NCI-H2029 (cell line): ENCODE measurements at places on chromosomes 4 and X.

DNA sequence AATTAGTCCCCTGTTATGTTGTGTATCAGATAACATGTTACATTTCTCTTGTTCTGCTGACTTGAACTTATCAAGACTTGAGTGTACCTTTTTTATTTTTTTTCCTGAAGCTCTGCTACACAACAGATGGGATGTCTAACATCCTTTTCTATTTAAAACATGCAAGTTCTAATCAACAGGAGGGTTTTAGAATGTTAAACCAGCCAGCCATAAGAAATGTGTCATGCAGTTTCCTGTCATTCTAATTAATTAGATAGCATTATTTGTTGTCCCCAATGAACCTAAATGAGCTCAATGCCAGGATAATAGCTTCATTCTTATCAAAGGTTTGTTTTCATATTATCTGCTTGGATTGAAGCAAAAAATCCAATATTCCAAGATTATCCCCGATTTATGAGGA is 958.2 kb downstream of the PCDH7 start:
- no peak for DNase-seq

GRCh38 chr4:4781936-4782707 is 77.3 kb upstream of the MSX1 start:
- DNase-seq, result no peak

- DNase-seq, result no peak
These were observed 54.3 kb downstream of the NRK start for GRCh38 chrX:105876658-105877057.

- DNase-seq, result no peak
These were observed 32.4 kb downstream of the ATP2B3 start for GRCh38 chrX:153549807-153550206.

DNA sequence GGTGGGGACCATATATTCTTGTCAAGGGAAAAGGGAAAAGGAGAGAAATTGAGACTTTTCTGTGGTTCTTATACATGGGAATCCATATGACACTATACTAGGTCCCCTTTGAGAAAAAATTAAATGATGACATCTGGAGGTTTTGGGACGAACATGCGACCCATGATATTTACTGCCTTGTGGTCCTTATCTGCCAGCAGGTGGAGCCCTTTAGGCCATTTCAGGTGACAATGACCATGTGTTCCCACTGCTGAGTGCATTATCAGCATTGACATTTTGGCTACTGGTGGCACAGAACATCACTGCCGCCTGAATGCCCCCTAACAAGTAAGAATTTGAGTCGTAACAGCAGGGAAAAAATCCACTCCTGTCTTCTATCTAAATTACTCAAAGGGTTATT is 843.4 kb downstream of the FSTL5 start:
- DNase-seq, result peak; percentile 22

- no peak for DNase-seq
These were observed 149.0 kb downstream of the FAM13A start for GRCh38 chr4:88908003-88908402.

GRCh38 chrX:13387666-13388494 is 68.0 kb upstream of the ATXN3L start:
- no peak for DNase-seq

DNA sequence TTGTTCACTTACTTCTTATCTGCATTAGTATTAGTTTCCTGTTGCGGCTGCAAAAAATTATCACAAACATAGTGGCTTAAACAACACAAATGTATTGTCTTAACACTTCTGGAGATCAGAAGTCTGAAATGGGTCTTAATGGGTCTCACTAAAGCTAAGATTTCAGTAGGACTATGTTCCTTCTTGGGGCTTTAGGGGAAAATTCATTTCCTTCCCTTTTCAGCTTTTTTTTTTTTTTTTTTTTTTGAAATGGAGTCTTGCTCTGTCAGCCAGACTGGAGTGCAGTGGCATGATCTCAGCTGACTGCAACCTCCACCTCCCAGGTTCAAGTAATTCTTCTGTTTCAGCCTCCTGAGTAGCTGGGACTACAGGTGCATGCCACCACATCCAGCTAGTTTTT is 78.1 kb upstream of the KLF3 start:
- DNase-seq, result no peak

DNA sequence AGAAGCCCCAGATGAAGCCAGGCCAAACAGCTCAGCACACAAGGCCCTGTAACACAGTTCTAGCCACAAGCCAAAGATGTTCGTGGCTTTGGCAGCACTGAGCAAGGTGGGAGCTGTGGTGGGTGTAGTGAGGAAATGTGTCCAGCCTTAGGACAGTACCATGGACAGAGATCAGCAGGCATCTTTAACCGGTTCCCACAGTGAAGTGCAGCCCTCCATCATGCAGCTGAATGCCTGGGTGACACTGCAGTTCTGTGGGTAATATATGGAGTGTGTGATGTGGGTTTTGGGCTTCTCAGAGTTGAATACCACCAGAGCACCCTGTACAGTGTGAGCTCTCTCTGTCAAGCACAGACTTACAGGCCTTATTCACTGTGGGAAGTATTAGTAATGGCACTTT is 6.0 kb upstream of the NEXMIF start:
- no peak for DNase-seq

- DNase-seq, result no peak
These were observed 1.4 kb downstream of the POU4F2 start for GRCh38 chr4:146640021-146640464.

DNA sequence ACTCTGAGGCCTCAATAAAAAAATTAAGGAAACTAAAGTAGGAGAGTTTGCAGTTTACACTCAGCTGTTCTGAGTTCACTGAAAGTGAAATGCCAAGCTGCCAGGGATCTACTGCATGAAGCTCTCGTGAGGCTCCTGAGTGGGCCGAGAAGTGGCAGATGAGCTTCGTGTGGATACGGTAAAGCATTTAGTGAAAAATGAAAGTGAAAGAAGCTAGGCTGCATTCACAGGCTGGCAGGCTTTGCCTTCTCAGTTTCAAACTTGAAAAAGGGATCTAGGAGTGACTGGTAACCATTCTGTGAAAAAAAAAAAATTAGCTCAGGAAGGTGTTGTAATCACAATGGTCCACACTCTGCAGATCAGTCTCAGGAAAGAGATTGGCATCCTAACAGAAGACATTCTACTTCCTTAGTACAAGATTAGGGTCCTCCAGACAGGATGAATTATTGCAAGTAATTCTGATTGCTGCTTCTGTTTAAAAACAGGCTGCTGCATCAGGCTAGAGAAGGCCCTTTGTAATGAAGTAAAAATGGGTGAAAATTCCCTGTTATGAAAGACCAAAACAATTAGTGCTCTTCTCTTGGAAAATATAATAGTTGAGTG is 679.9 kb downstream of the RPA4 start:
- DNase-seq, result peak; percentile 34

- no peak for DNase-seq
These were observed at the start of gene PWWP3B for GRCh38 chrX:106168107-106168506. Gene PWWP3B, plus strand, starts transcription at chrX:106168305. Its CDS starts 37,128 bp downstream, at chrX:106205433.

- no peak for DNase-seq
These were observed 497.1 kb downstream of the SMARCA1 start for GRCh38 chrX:129026202-129026601.

DNA sequence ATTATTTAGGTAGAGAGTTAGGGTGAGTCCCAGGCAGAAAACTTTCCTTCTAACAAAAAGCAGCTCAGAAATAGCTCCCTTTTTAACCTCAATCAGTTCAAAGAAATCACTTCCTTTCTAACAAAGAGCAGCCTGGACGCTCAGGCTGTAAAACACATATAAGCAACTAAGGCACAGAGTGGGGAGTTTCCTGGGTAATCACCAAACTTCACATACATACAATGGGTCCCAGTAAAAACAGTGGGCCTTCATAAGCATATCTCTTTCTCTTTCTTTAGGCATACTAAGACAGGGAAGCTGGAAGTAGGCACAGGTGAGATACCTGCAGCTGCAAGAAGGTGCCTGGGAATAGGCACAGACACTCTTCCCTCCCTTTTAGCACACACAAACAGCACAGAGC is 4.9 kb upstream of the NAF1 start:
- DNase-seq, result no peak

DNA sequence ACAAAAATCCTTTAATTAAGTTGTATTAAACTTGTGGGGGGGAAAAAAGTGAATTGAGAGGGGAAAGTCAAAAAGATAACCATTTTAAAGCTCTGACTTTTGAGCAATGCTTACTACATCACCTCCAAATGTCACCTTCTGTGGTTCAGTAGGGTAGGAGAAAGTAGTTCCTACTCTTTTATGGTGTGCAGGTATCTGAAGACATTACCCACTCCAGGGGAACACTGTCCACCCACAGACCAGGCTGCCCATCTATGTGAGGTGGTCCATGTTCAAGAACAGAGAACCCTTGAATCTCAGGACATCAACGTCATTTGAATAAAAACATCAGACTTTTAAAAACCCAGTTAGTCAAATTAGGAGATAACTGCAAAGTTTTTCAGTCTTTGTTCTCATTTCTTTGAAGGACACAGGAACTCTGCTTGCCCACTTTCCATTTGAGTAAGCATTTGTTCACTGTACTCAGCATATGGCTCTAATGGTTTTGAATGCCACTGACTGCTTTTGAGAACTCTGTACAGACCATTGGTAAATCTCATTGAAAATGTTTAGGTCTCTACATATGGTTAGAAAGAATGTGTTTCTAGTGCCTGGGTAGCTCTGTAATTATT is 18.4 kb downstream of the NMU start:
- no peak for DNase-seq

- no peak for DNase-seq
These were observed 114.3 kb upstream of the CPEB2 start for GRCh38 chr4:14887842-14888433.

DNA sequence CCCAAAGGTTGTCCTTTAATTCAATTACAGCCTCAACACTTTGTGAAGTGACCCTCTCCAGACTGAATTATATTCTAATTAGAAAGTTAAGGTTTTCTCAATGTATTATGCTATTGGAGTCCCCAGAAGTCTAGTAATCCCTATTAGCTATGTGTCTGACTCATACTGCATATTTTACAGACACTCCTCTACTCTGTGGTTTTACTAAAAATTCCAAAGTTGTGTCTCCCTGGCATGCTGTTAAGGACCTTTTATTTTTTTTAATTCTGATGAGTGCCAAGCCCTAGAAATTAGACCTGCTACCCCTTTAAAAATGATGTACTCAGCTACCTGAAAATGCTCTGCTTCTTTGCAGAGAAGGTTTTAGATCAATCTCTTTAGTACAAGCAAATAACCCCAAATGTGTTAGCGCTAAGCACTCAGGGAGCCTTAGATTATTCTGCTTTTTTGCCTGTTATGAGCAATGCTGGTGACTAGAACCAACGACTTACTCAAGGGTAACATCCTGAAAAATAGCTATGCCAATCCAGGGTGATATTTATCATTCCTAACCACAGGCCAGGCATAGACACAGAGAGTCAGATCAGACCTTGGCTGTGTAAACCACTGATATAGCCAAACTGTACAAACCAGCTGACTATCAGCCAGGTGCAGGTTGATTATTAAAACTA is 26.1 kb upstream of the CXCL13 start:
- no peak for DNase-seq

- no peak for DNase-seq
These were observed 23.6 kb downstream of the MORC4 start for GRCh38 chrX:106976416-106976815.

DNA sequence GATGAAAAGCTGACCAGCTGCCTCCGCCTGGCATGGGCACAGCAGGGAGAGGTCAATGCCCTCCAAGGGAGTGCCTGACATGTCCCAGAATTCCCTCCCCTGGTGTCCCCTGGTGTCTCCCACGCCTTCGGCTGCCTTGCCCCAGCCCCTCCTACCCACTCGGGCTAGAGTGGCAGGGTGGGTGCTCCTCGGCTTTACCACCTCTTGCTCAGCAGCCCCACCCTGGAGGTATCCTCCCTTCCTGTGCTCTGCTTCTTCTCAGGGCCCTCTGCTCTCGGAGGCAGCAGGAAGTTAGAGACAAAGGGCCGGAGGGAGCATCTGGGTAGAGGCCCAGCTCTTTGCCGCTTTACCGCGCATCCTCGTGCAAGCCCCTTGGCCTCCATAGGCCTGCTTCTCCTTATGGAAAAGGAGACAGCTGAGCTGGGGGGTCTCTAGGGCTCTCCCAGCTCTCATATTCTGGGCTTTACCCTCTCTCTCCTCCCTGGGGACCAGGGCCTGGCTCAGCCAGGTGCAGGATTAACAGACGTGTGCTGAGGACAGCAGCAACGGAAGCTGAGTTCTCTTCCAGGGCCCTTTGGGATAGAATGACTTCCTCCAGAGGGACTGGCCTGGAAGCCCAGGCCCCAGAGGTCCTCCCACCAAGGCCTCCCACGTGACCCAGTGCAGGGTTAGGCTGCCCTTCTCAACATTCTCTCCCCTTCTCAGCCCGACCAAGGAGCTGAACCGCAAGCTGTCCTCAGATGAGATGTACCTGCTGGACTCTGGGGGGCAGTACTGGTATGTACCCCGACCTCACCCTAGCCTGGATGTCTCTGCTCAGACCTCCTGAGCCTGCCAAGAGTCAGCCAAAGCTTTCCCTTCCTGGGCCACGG is 17.2 kb downstream of the XPNPEP2 start:
- DNase-seq, result no peak

- peak; percentile 59 for DNase-seq
These were observed at the start of gene FAM114A1 for GRCh38 chr4:38867478-38868058. Gene FAM114A1, plus strand, starts transcription at chr4:38867806. Its CDS starts 10,273 bp downstream, at chr4:38878079.

DNA sequence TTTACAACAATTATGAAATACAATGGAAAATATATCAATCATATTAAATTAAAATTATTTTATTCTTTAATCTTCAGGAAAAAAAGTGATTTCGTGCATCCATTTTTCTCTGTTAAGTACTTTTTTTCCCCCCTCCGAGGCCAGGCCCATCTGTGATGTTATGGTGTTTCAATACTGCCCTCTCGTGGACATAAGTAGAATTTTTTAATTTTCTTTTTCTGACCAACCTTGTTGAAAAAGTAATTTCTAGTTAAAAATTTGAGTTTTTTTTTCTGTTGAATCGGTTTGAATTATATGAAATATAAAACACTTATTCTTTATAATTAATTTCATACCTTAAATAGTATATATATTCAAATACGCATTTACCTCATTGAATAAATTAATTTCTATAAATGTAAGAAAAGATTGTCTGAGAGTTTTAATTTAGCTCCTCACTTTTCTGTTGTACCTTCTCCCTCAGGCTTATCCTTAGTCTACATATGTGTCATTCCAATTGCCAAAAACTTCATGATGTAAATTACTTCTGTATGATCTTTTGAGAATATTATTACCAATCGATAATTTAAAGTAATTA is 175.8 kb upstream of the TECRL start:
- DNase-seq, result peak; percentile 2

- DNase-seq, result no peak
These were observed 423.5 kb upstream of the CTSO start for GRCh38 chr4:156377036-156377710.

DNA sequence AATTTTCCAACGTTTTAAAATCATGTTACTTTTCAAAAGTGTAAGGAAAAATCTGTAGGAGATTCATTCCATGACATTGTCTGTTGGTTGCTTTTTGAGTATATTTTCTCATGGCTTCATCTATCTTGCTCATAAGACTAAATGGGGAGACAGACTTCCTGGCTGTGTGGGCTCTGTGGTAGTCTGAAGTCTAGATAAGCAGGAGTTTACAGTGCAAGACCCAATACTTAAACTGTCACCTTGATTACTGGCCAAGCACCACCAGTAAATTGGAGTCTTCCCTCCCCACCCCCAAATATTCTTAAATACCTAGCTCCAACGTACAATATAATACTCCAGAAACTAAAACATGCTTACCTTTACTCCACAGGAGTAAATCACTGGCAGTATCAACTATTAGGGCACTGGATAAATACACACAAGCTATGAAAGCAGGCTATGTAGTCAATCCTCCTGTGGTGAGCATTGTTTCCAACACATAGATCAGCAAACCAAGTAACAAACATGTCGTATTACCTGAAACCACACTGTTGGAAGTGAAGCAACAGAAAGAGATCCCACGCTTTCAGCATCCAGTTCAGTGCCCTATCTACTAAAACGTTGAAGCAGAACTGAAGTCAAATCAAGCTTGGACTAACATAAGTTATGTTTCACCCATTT is 6.2 kb downstream of the HNRNPD start:
- DNase-seq, result no peak

- no peak for DNase-seq
These were observed 114.6 kb upstream of the ADGRL3 start for GRCh38 chr4:61085534-61085933.
